ENCODE measurements at places on chromosomes 5 and 9. TPM values are rescaled to one million over a fixed set of nuclear protein-coding genes. Genes with fewer than 3 reads are reported as not detected.

TMEM252 gene
- not detected for total RNA-seq

DNA sequence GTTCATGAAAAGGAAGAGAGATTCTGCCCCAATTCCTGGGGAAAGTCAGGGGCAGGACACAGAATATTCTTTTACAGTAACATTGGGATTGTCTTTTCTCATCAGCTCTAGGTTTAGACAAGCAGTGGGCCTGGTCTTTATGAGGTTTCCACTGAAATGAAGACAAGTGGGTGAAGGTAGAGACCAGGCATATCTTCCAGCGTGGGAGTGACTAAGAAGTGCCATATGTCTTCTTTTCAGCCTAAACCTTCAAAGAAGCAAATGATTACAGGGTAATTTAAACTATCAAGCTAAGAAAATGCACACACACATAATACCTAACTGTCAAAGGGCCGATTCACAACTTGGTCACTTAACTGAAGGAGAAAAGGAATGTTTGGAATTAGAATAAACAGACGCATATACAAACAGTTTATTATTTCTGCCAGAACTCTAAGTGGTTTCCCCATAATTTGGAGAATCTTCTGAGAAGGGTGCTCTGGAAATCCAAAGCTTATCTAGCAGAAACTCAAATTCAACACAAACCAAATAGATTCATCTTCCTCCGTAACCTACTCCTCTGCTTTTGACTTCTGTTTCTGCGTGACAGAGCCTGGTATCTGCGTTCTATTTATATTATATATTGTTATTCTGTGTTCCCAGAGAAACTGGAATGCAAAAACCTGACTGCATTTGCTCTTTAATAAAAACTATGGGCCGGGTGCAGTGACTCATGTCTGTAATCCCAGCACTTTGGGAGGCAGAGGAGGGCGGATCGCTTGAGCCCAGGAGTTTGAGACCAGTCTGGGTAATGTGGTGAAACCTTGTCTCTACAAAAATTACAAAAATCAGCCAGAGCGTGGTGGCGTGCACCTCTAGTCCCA is 22.0 kb upstream of the TEK start:
- H3K4me3 ChIP-seq, result no peak overlapping the region
- no peaks in the 10 kb centered on the region for H3K36me3 ChIP-seq
- H3K4me1 ChIP-seq, result peaks cover 5% of the 10 kb centered on the region
- no peaks in the 10 kb centered on the region for H3K27me3 ChIP-seq
- no peak overlapping the region for H3K27ac ChIP-seq
- peak; percentile 7 for DNase-seq

- H3K27ac ChIP-seq, result no peak overlapping the region
- no peaks in the 10 kb centered on the region for H3K36me3 ChIP-seq
- H3K27me3 ChIP-seq, result no peaks in the 10 kb centered on the region
- no peak overlapping the region for H3K4me3 ChIP-seq
- no peak for DNase-seq
- H3K4me1 ChIP-seq, result no peaks in the 10 kb centered on the region
Measured at GRCh38 chr5:39650008-39650762, 225.4 kb upstream of the DAB2 start.

GRCh38 chr9:134930398-134930797 is 12.7 kb upstream of the FCN1 start:
- no peak overlapping the region for H3K4me3 ChIP-seq
- DNase-seq, result no peak
- H3K27me3 ChIP-seq, result no peaks in the 10 kb centered on the region
- H3K36me3 ChIP-seq, result no peaks in the 10 kb centered on the region

ANKDD1B gene
- total RNA-seq, result not detected

DNA sequence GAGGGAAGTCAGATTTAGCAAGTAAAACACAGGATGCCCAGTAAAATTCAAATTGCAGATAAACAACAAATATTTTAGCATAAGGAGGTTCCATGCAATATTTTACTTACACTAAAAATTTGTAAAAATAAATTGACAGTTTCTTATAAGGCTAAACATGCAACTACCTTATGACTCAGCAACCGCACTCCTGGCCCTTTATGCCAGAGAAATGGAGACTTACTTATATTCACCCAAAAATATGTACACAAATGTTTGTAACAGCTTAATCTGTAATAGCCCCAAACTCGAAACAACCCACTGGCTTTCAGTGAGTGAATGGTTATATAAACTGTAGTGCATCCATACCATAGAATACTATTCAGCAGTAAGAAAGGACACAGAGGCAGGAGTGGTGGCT is 28.6 kb upstream of the TRIM14 start:
- H3K36me3 ChIP-seq, result no peaks in the 10 kb centered on the region
- no peaks in the 10 kb centered on the region for H3K27me3 ChIP-seq
- no peak for DNase-seq
- H3K4me1 ChIP-seq, result peaks cover 4% of the 10 kb centered on the region

DNA sequence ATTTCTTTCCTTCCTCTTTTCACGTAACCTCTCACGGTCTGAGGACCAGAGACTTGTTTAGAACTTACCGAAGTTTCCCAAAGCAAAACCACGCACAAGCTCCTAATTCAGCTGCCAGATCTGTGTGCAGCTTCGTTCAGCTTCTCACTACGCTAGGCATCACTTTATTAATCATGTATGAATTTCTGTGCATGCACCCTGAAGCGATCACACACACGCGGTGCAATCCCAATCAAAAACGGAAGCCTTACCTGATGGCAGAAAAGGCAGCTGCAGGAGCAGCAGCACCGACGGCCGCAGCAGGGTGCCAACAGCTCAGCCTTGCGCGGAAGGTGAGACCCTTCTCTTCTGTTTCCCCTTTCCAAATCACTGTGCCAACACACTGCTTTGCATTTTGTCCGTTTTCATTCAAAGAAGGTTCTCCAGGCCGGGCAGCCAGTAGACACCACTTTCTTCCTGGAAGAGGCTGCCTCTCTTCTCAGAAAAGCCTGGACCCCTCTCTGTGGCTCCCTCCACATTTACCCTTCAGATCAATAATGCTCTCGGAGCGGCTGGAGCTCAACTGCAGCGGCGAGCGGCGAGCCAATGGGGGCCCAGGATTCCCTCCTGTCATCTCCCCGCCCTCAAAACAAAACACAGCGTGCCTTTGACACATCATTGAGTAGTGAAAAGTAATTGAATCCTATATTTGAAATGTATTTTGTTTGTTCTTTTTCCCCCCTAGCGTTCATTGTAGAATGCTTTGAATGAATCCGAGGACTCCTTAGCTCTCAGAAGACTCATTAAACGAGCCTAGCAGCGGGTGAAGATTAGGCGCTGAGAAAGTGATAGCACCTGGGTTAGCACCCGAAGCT is at the start of gene CDH12:
TSS of gene CDH12 (minus strand) at position 538 of the 854 bp plus-strand sequence.
- no peaks in the 10 kb centered on the region for H3K4me1 ChIP-seq
- no peaks in the 10 kb centered on the region for H3K36me3 ChIP-seq
- no peak for DNase-seq
- no peaks in the 10 kb centered on the region for H3K27me3 ChIP-seq
- H3K4me3 ChIP-seq, result no peak within 1 kb of the TSS

DNA sequence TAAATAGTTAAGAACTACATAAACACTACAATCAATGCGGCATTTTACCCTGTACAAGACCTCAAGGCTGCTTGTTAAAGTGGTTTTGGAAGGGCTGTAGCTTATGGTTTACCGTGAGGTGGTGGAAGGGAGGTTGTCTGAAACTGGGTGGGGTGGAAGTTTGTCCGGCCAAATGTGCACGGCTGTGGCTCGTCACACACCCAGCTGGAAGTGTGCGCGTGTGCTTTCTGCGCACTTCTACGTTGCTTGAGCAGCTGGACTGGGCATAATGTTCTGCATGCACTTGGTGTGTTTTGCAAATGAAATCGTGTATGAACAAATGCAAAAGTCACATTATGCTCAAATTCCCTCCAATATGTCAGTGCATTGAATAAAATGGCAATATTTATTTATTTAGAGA is 17.4 kb upstream of the FLT4 start:
- H3K36me3 ChIP-seq, result no peaks in the 10 kb centered on the region
- H3K4me1 ChIP-seq, result peaks cover 9% of the 10 kb centered on the region
- no peak overlapping the region for H3K27ac ChIP-seq
- no peak for DNase-seq

- H3K27ac ChIP-seq, result no peak overlapping the region
- no peak for DNase-seq
- H3K27me3 ChIP-seq, result no peaks in the 10 kb centered on the region
- H3K36me3 ChIP-seq, result no peaks in the 10 kb centered on the region
Measured at GRCh38 chr9:77673941-77674791, 26.0 kb upstream of the GNA14 start.

- peaks cover 21% of the 10 kb centered on the region for H3K4me1 ChIP-seq
- no peaks in the 10 kb centered on the region for H3K36me3 ChIP-seq
- no peak overlapping the region for H3K4me3 ChIP-seq
- no peak overlapping the region for H3K27ac ChIP-seq
- no peak for DNase-seq
Measured at GRCh38 chr9:91033797-91034196, 232.2 kb downstream of the SYK start.

DNA sequence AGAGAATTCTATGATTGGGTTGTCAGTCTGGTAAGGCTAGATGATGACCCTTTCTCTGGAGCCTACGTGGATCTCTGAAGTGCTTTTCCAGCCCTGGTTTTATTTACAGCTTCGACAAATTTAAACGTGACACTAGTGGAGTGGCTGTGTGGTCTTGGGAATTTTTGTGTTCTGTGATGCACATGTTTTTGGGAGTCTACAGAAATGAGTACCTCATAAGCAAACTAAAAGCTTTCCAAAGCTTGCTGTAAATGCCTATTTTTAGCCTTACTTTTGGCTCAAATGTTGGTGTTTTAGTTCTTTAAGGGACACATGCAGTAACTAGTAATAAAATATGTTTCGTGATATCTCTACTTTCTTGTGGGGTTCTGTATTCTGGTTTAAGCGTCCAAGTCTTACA is 3.3 kb downstream of the LARP1 start:
- H3K36me3 ChIP-seq, result no peaks in the 10 kb centered on the region
- no peaks in the 10 kb centered on the region for H3K27me3 ChIP-seq
- H3K27ac ChIP-seq, result peak overlapping the region; percentile 100

DNA sequence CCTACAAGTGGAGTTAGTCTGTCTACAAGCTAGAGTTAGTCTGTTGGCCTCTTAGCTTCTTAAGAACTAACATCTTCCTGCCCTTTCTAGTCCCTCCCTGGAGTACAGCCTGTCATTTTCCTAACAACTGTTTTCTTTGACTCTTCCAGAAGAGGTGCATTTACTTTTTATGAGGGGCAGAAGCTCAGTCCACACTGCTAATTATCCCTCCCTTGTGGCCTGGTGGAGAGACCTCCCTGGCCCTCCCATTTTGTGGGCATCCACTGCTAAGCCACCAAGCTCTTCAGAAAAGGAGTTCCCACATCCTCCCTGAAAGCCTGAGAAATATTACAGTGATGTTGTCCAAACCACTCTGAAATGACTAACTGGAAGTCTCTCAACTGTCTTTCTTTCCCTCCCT is 8.0 kb downstream of the MAP1B start:
- no peaks in the 10 kb centered on the region for H3K4me1 ChIP-seq
- H3K4me3 ChIP-seq, result no peak overlapping the region
- DNase-seq, result no peak

DNA sequence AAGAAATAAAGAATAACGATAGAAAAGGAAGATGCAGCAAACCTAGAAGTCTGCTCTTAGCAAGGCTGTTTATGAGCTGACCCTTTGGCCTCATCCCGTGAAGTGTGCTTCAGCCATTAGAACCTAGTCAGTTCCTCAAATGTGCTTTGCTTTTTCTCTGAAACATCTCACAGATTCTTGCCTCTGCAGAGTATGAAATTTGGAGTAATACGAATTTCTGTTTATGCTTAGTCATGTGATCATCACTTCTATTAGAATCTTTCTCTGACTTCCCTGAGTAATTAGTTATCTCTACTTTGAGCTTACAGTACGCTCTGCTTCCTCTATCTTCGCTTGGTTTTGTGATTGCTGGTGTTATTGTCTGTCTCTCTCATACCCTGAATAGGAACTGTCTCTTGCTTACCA is 11.3 kb downstream of the CYSTM1 start:
- peaks cover 14% of the 10 kb centered on the region for H3K4me1 ChIP-seq
- no peak overlapping the region for H3K4me3 ChIP-seq

DNA sequence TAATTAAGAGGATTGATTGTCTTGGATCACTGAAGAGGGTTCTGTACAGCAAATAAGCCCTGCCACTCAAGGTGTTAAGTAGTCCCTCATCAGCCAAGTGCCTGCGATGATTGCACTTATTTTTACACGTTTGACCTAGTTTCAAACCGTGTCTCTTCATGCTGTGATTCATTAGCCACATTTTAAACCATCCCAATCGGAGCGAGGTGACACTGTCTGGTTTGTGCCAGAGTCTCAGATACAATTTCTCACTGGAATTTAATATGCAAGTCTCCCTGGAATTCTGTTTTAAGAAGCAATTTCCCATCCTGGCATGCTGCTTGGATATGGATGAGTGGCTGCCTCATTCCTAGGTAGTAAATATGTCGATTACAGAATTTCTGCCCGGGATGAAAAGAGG is 1.6 kb downstream of the INSYN2B start:
- H3K27me3 ChIP-seq, result no peaks in the 10 kb centered on the region
- H3K36me3 ChIP-seq, result no peaks in the 10 kb centered on the region
- H3K27ac ChIP-seq, result no peak overlapping the region
- H3K4me1 ChIP-seq, result peaks cover 10% of the 10 kb centered on the region

DNA sequence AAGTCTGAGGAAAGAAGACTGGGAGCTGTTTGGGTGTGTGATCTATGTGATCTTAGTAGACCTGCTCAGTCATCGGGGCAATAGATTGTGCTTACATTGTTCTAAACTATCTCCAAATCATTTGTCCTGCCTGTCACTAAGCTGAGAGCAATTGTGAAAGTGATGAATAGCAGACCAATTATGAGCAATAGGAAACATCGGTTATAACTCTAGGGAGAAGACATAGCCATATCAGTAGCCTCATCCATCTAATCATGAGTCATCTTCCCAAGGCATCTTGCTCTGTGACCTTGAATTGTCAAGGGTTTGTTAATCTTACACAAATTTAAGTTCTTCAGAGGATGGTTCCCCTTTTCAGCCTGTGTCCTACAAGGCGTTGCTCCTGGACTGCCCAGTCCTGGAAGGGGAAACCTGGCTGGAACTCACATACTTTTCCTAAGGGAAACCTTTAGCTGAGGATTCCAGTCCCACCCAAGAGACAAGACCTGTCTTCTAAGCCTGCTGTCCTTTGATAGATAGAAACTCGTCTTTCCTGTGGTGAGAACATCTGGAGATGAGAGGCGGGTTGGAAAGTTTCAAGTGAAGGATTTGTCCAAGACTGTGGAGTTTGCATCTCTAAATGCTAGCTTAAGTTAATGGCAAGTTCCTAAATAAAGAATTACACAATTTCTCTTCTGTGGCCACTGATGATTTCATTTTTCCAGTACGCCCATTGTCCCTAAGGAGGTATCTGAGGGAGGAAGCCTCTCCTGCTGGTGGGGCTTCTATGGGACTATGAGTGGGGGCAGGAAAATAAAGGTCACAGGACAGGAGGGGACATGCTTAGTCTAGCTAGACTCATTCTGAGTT is 53.9 kb upstream of the TRIM32 start:
- H3K27me3 ChIP-seq, result no peaks in the 10 kb centered on the region
- no peaks in the 10 kb centered on the region for H3K36me3 ChIP-seq
- H3K4me3 ChIP-seq, result no peak overlapping the region
- H3K4me1 ChIP-seq, result no peaks in the 10 kb centered on the region
- no peak overlapping the region for H3K27ac ChIP-seq
- no peak for DNase-seq

- H3K36me3 ChIP-seq, result no peaks in the 10 kb centered on the region
- H3K27me3 ChIP-seq, result no peaks in the 10 kb centered on the region
- no peak overlapping the region for H3K27ac ChIP-seq
- no peak overlapping the region for H3K4me3 ChIP-seq
- H3K4me1 ChIP-seq, result peaks cover 16% of the 10 kb centered on the region
- DNase-seq, result no peak
Measured at GRCh38 chr9:129602598-129603415, 18.1 kb downstream of the C9orf50 start.
